Urinary bladder (tissue), 4 donors: ENCODE measurements at places on chromosomes 3 and 15. TPM values are rescaled to one million over a fixed set of nuclear protein-coding genes. Genes with fewer than 3 reads are reported as not detected.
A peak's percentile ranks its signal among the peaks of the same experiment; 100 is the strongest.

The PAQR9 gene
- total RNA-seq: not detected

DNA sequence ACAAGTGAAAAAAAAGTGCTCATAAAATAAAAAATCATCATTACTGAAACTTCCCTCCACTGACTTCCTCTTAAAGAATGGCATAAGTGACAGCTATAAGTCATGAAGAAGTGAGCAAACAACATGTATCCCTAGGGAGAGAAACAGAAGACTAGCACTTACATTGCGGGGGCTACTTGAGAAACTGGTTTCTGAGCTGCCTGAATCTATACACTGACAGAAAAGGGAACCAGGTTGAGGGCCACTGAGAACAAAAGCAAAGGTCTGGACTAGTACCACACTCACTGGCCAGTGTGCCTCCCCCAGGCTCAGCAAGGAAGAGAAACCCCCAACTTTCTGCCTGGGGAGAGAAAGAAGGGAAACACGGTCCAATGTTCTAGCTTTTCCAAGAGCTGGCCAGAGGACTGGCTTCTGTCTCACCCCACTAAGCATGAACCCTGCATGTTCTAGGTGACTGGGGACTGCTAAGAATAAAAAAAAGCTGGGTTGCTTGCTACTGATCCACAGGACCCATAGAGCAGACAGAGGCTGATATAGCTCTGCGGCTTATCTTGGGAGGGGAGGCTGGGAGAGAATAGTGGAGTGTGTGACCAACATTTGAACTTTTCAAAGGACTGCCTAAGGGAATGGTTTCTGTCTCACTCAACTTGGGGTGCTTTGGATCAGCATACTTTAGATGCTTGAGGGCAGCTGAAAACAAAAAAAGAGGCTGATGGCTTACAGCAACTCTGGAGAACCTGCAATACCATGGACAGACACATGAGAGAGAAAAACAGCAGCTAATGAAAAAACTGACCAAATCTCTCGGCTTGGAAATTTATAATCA is 8.1 kb downstream of the RAD18 start:
- no peak for DNase-seq

DNA sequence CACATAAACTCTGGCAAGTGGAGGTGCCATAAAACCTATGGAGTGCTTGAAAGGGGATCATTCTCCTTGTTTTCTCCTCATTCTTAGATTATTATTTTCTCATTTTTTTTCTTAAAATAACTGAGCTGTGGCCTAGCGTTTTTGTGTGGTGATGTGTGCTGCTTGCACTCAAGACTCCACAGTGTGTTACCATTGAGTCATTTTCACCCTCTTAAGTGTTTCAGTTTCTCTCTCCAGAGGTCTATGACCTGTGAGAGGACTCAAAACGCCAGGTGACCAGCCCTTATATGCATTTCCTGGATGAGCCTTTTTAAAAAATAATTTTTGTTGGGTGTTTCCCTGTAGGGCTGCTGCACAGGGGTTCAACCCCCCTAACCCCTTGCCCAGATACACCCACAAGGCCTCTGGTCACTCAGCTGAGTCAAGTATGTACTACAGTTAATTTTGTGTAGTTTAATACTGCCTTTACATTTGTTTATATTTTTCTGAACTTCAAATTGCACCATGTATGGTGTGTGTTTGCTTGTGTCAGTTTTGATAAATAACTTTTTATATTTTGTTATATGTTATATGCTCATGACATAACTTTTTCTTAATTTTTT is 15.4 kb upstream of the BTLA start:
- no peak for DNase-seq

- DNase-seq: no peak
Measured at GRCh38 chr3:86624192-86624591, 366.8 kb downstream of the VGLL3 start.

DNA sequence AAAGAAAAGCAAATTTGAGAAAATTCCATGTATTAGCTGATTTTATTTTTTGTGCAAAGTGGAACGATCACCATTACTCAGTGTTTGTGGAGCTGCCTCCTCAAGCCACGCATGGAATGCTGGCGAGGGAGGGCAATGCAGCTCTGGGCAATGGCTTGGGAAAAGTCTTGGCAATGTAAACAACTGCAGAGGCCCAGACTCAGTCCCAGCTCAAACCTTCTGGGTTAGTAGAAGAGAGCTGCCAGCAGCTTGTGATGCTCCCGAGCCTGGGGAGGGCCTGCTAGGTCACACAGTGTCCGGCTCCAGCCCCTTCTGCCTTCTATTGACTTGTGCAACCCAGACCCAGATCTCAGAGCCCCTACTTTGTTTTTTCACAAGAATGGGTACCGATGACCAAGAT is 4.3 kb downstream of the EPHB1 start:
- DNase-seq: no peak

The CSPG4 gene
- total RNA-seq: 30.6 TPM

DNA sequence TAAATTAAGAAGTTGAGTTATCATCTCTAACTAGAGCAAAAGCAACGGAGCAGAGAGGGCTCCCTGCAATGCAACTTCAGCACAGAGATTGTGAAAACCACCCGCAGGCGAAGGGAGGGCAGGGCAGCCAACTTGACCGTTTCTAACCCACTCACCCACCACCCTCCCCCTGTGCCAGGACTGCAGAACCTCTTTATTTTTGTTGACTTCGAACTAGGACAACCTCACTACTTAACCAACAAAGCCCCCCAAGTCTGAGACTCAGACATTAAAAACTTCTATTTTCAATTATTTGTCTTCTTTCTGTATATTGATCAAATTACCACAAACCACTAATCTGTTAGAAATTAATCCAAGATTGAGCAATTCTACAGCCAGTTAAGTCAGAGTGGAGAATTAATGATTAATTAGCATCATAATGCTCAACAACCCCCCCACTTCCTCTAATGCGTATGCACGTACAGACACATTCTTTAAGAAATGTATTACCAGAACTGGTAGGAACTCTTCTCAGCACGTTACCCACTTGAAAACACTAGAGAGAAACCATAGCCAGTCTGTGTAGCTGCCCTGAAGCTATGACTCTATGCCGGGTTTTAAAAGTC is 2.0 kb downstream of the MGLL start:
- DNase-seq: no peak

DNA sequence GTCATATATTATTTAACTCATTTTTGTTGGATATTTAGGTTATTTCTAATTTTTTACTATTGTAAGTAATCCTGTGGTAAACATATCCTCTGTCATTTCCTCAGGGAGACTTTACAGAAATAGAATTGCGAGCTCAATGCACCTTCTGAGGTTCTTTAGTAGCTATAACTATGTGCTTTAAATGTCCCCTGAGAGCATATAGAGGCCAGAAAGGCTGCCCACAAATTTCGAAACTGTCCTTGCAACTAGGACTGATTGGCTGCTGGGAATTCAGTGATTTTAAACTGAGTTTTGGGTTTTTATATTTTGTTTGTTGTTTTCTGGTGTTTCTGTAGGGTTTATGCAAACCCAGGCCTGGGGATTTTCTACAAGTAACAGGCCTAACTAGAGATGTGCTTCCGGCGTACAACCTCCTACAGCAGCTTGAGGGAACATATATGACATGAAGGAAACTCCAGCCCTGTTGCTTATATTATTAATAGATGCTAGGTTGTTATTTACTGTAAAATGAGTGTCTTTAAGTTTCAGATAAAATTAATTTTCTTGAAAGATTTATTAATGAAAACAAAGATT is 29.1 kb upstream of the P4HTM start:
- DNase-seq: no peak

- DNase-seq: no peak
Measured at GRCh38 chr3:57120451-57121174, 44.5 kb downstream of the IL17RD start.

GRCh38 chr3:9260305-9260704 is 10.9 kb upstream of the SRGAP3 start:
- no peak for DNase-seq

DNA sequence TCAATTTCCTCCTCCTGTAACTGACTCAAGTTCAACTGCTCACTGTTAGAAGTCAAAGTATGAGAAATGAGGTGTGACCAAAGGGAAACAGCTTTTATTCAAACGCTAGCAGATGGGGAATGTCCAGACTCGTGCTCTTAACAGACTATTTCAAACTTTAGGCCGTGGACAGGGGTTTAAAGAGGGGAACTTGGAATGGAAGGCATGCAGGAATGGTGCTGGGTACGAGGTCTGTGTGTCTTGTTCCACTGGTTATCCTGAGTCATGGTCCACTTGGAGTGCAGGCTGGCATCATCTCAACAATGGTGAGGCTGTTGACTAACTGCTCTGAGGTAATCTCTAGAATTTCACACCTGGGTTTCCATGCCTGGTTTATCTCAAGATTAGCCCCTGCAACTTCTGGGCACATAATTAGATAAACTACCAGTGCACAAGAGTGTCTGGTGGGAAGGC is 22.9 kb upstream of the DNAAF4 start:
- no peak for DNase-seq

The CNTN3 gene
- 27.1 TPM for total RNA-seq

The LRRC2 gene
- 4.3 TPM for total RNA-seq

GRCh38 chr3:140242818-140243276 is 307.9 kb downstream of the CLSTN2 start:
- no peak for DNase-seq

GRCh38 chr3:192850451-192850981 is 67.1 kb downstream of the MB21D2 start:
- DNase-seq: peak; percentile 64

DNA sequence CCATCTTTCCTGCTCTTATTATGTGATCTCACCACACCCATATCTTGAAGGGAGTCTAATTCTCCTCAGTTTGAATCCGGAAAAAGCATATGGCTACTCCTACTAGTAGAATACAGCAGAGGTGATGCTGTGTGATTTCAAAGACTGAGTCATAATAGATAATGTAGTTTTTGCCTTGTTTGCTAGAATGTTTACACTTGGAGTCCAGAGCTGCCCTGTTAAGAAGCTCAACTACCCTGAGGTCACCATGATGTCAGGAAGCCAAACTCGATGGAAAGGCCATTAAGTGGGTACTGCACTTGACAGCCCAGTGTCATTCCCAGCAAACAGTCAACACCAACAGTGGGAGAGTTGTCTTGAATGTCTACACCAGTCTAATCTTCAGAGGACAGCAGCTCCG is 56.9 kb downstream of the CD200R1L start:
- DNase-seq: no peak

The PYDC2 gene
- not detected for total RNA-seq

- DNase-seq: no peak
Measured at GRCh38 chr15:91885714-91886270, 32.3 kb downstream of the SLCO3A1 start.

GRCh38 chr3:116423374-116423773 is 21.9 kb downstream of the LSAMP start:
- DNase-seq: no peak

- DNase-seq: no peak
Measured at GRCh38 chr3:180881065-180881801, 31.2 kb upstream of the FXR1 start.

- DNase-seq: no peak
Measured at GRCh38 chr3:186849374-186849975, 7.0 kb downstream of the ADIPOQ start.

The CHDH gene
- total RNA-seq: 0.58 TPM

DNA sequence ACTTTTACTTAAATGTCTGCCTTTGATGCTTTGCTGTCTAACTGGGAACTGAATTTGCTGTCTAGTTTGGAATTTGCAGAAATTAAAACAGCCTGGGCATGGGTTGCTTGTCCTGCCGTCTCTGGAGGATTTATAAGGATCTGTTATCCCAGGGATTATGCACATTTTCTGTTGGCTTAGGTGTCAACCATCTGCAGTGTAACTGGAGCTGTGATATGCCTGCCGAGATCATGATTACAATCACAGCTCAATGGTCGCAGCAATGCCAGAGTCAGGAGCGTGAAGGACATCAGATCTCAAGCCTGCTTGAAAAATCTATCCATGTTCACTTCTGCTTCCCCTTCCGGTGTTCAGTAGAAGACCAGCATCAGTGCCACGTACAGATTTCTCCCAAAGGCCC is 41.8 kb upstream of the SETMAR start:
- DNase-seq: no peak

DNA sequence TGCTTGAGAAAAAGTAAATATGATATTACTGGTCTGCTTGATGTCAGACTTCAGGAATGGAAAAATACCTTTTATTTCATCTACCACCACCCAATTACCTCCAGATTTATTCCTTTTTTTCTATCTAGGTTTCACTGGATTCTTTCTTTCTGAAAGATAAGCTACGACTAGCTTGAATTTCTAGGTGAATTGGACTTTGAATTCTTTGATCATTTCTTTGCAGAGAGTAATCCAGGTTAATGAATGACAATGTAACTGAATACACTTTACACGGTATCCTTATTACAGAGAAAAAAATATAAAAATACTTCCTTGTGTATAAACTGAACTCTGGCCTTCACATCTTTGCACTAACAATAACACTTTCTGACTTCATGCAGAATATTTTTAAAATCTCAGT is 59.5 kb upstream of the TRPC1 start:
- no peak for DNase-seq

The DUOXA2 gene
- 0.42 TPM for total RNA-seq

The TEX55 gene
- total RNA-seq: not detected

DNA sequence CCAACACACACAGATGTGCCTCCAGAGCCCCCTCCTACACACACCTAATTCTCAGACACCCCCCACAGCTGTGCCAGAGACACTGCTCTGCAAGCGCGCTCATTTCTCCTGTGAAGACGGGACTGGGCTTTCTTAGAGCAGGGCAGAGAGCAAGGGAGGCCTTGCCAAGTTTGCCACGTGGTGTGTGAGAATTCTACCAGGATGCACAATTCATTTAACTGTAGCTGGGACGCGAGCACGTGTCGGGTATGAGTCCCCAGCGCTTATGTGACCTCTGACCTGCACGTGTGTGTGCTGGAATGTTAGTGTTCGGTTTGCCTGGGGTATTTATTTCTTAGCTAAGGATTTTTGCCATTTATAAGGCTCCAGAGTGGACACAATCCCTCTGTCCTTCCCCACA is 37.0 kb downstream of the FEM1B start:
- DNase-seq: no peak

DNA sequence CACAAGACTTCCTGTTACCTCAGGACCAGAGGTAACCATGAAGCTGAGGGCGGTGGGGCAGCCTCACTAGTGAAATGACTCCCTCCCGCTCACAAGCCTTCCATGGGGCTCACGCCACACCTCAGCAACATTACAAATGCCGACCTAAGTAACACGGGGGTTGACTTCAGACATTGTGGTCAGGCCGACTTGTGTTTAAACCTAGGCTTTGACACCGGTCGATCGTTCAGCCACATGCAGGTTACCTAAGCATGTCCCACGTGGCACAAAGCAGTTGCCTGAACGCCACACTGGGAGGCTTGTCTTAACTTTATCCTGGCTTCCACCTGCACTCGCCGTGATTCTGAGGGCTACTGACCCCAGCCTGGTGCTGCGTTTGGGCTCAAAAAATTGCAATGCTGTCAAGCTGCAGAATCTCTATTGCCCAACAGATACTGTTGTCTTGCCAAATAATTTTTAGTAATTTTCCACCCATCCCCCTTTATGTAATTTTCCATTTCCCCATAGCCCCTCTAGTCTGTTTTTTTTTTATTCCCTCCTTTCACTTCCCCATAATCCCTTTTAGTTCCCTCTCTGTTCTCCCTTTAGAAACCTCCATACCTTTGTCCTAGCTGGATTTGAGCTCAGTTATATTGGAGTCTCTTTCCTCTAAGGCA is 158.6 kb upstream of the RGMA start:
- DNase-seq: no peak

- no peak for DNase-seq
Measured at GRCh38 chr3:45756055-45756454, 40.3 kb downstream of the SLC6A20 start.

- DNase-seq: no peak
Measured at GRCh38 chr15:67068710-67069400, 3.5 kb downstream of the SMAD3 start.

The SIAH2 gene
- 27.4 TPM for total RNA-seq

- no peak for DNase-seq
Measured at GRCh38 chr15:97009031-97009431, 678.5 kb downstream of the NR2F2 start.
